ENCODE measurements at places on chromosomes 7 and 10.

DNA sequence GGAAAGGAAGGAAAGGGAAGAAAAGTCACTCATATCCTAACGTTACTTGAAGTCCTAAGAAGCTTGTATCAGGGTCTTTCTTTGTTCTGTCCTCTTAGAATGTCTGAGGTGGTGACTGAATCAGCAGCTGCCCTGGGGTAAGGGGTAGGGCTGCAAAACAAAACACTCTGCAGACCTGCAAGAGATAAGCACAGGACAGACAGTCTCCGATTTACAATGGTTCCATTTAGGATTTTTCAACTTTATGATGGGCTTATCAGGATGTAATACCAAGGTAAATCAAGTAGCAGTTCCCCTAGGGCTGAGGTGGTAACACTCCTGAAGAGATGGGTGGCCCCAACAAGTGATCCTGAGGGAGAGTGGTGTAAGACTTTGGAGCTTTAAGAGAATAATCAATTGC, 16.5 kb downstream of the KDM7A start:
- no peak for DNase-seq

DNA sequence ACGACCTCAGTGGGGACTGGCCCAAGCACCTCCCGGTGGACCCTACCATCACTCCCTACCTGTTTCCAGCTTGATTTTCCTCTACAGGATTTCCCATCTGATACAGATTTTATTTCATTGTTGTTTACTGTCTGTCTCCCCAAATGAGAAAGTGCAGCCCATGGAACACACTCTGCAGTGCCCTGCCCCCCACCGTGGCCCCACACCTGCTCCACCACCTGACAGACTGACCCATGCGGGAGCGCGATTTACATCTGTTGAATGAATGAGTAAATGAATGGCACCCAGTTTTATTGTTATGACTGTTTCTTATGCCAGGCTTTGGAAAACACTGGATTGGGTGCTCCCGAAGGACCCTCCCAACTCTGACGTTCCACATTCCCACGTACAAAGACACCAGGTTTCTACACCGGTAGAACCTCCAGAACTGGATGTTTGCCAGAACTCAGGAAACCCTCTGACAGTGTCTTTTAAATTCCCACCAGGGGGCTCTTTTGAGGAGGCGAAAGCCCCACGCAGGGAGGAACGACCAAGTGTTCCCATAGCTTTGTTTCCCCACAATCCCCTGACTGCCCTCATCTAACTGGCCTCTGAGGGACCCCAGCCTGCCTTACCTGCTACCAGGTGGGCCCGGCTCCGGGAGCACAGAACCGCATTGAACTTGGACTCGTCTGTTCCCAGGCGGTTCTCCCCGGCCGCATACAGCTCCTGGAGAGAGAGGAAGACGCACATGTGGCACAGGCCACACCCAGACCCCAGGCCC, 29.0 kb downstream of the PLAC9 start:
- DNase-seq: no peak

GRCh38 chr10:111677759-111678158, 505.8 kb downstream of the GPAM start:
- DNase-seq: no peak

- no peak for DNase-seq
Observed at GRCh38 chr10:106996510-106996909, 168.0 kb downstream of the SORCS1 start.

- no peak for DNase-seq
Observed at GRCh38 chr7:90931986-90932916, 332.0 kb upstream of the FZD1 start.

- DNase-seq: no peak
Observed at GRCh38 chr10:63712717-63713115, 191.5 kb downstream of the REEP3 start.

DNA sequence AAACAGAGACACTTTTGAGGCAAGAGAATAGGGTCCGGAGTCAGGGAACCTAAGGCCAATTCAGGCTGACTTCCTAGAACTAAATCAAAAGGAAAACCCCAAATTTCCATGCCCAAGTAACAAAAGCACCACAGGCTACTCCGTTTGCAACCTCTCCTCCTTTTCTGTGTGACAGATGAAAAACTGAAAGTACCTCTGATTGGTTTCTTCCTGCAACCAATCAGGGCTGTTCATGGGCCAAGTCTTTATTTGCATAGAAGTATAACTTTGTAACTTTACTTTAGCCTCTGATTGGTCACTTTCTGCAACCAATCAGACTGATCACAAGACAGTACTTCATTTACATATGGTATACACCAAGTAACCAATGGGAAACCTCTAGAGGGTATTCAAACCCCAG, 239.9 kb upstream of the KCND2 start:
- no peak for DNase-seq

- no peak for DNase-seq
Observed at GRCh38 chr7:44846816-44847508, 925 bp downstream of the H2AZ2 start.
